ENCODE measurements at places on chromosomes 2 and 18.

DNA sequence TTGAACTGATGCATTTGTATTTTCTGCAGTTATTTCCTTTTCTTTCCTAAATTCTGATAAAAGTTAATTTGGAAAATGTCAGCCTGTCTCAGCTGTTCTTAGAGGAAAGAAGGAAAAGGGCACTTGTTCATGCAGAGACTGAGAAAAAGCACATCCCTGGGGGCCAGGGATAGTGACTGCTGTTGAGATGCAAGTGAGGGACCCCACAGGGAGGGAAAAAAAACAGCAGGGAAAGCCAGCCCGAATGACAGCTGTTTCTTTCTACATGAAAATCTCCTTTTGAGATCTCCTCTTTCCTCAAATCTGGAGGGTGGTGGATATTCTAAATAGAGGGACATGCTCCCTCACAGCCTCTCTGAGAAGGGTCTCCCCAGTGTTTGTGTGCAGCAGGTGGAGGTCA is 14.0 kb upstream of the MTA3 start:
- DNase-seq, result no peak

DNA sequence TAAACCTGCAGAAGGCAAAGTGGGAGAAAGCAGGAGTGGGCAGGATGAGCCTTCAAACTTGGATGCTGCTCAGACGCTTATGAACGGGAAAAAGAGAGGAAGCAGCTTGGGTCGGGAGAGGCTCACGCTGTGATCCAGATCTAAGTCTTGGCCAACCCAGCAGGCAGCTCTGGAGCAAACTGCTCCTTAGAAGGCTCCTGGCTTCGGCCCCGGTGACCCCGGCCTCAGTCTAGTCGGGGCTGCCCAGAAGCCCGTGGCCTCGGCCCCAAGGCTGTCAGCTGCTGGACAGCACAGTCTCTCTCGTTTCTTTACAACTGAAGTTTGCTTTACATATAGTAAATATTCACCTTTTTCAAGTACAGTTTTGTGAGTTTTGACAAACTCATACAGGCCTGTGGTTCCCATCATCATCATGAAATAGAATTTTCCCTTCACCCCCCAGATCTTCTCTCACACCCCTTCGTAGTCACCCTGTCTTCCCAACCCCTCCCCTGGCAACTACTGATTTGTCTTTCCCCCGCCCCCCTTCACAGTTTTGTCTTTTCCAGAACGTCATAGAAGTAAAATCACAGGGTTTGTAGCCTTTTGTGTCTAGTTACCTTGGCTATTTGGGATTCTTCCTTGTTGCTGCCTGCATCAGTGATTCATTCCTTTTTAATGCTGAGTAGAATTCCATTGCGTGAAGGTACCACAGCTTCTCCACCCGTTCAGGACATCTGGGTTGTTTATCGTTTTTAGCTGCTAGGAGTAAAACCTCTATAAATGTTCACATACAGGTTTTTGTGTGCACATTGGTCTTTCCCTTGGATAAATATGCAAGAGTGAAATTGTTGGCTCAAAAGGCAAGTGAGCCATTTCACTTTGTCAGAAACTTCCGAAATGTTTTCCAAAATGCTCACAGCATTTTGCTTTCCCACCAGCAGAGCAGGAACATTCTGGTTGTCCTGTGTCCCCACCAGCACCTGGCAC is 35.1 kb downstream of the MYO7B start:
- DNase-seq, result no peak

DNA sequence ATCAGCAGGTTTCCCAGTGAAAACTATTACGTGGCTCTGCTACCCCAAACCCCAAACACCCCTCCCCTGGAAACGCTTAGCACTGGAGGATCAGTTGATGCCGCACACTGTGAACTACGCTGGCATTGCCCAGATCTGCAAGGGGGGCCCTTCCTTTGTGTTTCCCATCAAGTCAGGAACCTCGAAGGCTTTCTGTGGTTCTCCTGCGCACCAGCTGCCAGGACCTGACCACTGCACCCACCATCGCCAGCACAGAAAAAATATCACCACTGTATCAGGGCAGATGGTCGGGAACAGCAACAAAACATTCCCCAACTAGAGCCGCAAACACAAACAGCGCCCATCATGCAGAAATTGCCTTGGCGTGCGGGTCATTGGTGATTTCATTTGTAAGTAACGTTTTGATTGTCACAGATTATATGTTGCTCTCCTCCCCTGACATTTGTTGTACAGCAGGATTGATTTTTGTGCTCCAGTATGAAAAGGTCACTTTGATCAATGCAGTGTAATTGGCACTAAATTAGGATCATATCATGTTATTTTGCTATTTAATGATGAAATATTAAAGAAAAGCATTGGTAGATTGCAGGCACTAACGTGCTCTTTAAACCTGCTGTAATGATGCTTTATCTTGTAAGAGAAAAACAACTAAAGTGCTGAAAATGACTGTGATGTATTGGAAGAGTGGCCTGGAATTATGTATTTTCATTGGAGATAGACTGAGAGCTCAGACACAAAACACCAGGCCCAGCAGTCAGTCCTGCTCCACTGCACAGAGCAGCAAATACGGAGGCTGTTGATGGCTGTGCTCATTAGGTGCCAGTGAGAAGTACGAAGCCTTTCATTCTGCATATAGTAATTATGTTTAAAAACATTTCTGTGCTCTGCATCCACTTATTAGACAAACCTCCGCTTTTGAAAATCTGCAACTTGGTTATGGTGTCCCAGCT is 833.2 kb upstream of the SALL3 start:
- DNase-seq, result no peak

DNA sequence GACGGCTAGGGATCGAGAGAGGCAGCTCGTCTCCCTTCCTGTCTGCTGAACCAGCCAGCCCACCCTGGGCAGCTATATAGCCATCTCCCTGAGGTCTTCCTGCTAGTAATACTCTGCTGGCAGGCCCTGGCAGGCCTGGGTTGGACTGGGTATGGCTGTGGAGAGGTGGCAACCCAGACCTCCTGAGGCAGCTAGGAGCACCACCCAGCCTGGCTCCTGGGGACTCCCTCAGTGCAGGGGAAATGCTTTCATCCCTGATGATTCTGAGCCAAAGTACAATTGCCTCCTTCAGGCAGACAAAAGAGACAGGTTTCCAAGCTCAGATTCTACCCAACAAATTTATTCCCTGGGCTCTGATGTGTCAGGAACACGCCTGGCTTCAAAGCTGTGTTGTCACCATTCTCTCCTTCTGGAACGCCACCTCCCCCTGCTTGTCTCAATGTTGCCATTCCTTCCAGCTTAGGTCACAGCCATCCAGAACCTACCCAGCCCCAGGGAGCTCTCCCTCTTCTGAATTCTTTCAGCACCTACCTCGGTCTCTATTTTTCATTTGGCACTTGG is 4.7 kb upstream of the DNAJB2 start:
- DNase-seq, result no peak

DNA sequence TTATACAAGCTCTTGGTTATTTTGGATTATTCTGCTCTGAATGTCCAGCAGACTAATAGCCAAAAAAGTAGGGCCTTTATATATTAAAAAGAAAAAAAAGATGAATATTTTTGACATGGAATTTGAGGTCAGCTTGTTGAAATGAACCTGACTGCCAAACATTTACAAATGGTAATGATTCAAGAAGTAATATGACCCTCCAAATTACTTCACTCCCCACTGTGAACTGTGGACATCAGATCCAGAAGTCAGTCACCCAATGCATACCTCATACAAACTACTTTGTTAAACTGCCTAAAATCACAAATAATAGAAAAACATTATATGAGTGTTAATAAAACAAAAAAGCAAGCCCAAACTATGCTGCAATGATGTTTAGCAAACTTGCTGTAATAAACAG is 10.0 kb downstream of the EPG5 start:
- DNase-seq, result no peak

DNA sequence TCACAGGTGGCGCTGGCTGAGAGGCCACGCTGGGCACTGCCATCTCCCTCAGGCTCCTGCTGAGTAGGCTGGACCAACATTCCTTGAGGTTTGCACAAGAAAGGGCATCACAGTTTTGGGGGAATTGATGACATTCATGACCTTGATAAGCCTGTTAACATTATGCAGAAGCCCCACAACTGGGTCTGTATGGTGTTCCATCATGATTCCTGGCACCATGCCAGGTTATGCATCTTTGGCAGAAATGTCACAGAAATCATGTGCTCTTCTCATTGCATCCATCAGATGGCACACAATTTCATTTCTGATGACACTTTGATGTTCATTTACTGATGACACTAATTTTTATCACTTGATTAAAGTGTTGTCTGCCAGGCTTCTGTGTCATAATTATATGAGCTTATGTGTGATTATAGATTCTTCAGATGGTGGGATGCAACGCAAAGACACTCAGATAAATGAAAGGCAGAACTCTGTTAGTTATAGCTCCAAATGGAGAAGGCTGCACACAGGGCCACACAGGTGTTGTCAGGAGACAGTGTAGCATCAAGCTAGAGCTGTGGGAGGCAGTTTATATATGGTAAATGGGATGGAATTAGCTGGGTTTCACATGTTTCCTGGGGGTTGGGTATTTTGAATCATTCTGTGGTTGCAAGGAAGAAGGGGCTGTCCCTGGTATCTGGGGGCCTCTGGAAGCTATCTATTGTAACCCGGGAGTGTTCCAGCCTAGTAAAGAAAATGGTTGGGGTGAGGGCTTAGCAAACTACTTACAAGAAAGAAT is 191.3 kb downstream of the SLC39A10 start:
- no peak for DNase-seq

DNA sequence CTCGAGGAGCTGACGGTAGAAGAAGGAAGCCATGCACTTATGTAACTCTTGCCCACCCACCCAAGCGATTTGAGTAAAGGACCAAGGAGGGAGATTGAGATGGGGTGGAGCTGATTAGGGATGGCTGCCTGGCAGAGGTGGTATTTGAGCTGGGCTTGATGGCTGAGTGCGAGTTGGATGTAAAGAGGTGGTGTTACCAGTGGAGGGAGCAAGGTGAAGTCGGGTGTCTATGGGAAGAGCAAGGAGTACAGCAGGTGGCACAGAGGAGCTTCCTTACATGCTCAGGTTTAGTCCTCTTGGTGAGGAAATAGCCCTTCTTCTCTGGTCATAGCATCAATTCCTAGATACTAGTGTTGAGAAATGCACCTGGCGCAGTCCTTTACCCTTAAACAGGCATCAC is 294.2 kb upstream of the SKOR2 start:
- DNase-seq, result no peak

- DNase-seq, result no peak
These were observed 24.0 kb upstream of the PAIP2B start for GRCh38 chr2:71250935-71251334.

DNA sequence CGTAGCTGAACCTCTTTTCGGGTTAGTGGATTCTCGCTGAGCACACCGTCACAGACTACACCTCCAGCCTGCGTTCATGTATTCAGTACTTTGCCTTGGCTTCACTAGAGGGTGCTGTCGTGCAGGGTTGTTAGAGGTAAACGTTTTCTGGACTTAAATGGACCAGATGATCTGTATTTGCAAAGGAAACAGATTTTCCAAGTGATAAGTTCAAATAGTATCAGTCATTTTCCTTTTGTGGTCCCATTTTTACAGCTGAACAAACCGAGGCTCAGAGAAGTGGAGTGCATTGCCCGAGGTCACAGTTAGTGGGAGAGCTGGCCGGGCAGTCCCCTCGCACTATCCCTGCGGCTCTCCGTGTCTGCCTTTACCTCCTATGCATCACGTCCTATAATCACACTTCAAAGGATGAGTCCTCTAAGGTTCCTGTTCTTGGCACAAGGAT is 125.9 kb downstream of the MAP4K4 start:
- DNase-seq, result no peak
